ENCODE measurements at places on chromosomes 16 and 17.

DNA sequence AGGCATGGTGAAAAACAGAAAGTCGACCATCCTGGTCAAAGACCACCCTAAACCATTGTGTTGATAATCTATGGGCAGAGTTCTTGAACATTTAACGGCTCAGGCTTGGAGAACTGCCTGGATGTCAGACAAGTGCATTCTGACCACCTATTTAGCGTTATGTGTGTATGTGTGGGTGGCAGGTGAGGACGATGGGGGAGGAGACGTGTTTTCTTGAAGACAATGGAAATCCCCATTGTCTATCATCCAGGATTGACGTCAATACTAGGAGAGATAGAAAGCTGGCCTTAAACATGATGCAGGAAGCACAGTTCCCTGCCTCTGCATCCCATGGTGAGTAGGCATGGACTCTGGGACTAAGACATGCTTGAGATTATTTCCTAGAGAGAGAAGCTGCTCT lies 157.4 kb upstream of the MAF start:
- ATAC-seq: no peak

GRCh38 chr17:55284944-55285339 lies 20.2 kb downstream of the HLF start:
- peak; percentile 10 for ATAC-seq

- ATAC-seq: no peak
These were observed 268.5 kb downstream of the CBLN1 start for GRCh38 chr16:49012961-49013726.

DNA sequence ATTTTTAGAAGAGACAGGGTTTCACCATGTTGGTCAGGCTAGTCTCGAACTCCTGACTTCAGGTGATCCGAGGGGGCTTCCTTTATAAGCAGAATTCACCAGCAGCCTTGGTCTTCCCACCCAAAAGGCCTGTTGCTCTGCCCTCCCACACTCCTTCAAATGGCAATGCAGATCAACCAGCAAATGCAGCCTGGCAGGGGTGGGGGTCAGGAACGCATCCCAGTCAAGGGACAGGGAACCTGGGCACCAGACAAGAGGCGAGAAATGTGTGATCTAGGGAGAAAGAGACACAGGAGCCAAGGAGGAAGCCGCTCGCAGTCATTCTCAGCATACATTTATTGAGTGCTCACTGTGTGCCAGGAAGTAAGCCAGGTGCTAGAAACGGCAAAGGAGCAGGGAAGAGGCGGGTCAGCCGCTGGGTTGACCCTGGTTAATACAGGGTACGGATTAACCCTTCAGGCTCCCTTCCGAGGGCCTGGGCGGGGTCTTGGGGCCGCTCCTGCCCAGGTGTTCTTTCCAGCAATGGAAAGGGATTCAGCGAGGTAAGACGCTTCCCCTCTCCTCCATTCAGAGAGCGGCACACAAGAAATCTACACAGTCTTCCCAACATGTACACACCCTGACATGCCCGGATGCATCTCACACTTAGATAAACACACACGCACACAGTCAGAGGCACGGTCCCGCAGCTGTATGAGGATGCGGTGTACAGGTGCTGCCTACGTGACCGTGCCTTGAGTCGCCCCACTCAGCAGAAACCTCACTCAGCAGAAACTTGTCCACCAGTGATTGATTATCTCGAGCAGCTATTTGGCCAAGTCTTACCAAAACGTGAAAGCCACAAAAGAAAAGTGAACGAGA lies 6.6 kb upstream of the PITPNA start:
- no peak for ATAC-seq

GRCh38 chr17:51818777-51819176 lies 339.7 kb downstream of the CA10 start:
- ATAC-seq: no peak

- ATAC-seq: no peak
These were observed 152.7 kb downstream of the SOX9 start for GRCh38 chr17:72273289-72274056.

DNA sequence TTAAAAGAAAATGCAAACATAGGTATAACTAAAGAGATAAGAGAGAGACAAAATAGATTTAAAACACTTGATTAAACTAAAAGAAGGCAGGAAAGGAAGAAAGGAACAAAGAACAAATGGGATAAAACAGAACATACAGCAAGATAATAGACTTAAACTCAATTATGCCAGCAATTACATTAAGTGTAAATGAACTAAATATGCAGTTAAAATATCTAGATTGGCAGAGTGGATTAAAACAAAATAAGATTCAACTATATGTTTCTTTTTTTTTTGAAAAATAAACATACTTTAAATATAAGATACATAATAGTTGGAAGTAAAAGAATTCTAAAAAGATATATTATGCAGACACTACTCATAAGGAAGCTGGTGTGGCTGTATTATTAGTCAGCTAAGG lies 9.7 kb upstream of the CFAP20 start:
- ATAC-seq: no peak

GRCh38 chr16:87951552-87952538 lies 611 bp downstream of the BANP start:
- peak; percentile 3 for ATAC-seq

GRCh38 chr16:1812732-1813163 lies 13.9 kb downstream of the HAGH start:
- peak; percentile 85 for ATAC-seq

DNA sequence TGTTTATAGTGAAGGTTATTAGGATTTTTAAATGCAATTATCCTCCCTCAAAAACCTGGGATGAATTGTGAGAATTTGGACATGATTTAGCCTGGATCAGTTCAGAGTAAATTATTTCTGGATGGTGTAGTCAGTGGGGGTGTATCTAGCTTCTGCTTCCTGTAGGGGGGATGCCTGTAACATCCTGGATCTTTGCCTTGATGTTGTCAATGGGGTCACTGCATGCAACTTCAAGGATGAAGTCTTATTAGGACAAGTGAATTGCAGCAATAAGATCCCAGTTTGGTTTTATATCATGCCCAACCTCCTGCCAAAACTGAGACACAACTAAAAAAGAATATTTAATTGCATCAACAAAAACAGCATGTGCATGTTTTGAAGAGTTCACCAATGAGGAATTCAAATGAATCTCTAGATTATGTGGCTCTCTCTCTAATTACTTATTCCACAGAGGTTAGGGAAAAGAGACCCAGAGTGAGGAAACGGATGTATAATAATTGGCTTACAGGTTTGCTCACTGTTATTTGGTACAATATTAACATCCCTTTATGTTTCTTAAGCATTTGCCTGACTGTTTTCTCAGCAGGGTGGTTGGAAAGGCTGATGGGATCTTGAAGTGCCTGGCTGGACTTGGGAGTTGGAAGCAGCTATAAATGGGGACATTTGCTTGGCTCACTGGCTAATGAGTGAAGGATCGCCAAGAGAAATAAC lies 159.8 kb downstream of the HS3ST3B1 start:
- no peak for ATAC-seq

GRCh38 chr16:30782486-30783279 lies 4.3 kb downstream of the ZNF629 start:
- no peak for ATAC-seq

GRCh38 chr16:66798161-66798560 lies 3.2 kb downstream of the TERB1 start:
- ATAC-seq: no peak

DNA sequence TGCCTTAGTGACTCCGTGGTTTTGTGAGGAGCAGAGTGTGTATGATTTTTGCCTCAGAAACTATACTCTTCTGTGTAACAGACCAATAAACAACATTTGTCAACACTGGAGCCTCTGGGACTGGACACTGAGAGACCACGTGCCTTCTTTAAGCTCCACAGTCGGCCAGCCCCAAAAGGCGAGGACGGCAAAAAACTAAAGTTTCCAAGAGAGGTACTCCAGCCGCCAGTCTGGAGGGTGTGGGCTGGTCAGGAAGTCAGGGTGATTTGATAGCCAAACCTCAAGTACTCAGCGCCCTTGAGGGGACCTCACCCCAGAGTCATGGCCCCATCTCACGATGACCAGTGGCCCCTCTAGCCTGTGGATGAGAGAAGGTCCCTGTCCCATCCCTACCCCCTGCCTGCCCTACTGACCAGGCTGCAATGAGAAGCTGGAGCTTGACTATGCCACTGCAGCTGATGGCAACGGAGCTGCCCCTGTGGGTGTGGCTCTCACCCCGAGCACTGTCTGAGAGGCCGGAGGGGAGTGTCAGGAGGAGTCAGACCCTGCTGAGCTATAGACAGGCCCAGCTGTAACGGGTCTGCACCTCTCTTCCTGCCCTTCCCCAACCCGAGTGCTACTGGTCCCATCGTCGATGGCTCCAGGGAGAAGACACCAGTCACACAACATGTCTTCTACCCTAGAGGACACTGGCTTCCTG lies 19.8 kb downstream of the MNT start:
- ATAC-seq: no peak

- ATAC-seq: no peak
These were observed 5.5 kb downstream of the TMEM132E start for GRCh38 chr17:34584805-34585416.

DNA sequence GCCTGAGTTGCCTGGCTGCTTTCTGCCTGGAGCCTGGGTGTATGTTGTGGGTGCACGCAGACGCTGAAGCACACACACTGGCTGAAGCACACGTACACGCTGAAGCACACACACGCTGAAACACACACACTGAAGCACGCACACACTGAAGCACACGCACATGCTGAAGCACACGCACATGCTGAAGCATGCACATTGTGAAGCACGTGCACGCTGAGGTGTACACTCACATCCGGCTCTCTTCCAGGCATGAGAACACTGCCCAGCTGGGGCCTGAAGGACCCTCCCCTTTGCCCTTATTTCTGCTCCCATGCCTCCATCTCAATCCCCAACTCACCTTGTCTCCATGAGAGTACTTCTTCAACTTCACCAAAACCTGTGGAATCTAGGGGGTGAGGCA lies 16.5 kb downstream of the CSF3 start:
- no peak for ATAC-seq

- ATAC-seq: no peak
These were observed 409.6 kb downstream of the SOX9 start for GRCh38 chr17:72530454-72530853.

- ATAC-seq: no peak
These were observed 29.9 kb downstream of the PLCG2 start for GRCh38 chr16:81808933-81809480.

- no peak for ATAC-seq
These were observed 684 bp downstream of the SLX4 start for GRCh38 chr16:3610698-3611145.

- no peak for ATAC-seq
These were observed 44.1 kb downstream of the TNFRSF13B start for GRCh38 chr17:16927641-16928321.

DNA sequence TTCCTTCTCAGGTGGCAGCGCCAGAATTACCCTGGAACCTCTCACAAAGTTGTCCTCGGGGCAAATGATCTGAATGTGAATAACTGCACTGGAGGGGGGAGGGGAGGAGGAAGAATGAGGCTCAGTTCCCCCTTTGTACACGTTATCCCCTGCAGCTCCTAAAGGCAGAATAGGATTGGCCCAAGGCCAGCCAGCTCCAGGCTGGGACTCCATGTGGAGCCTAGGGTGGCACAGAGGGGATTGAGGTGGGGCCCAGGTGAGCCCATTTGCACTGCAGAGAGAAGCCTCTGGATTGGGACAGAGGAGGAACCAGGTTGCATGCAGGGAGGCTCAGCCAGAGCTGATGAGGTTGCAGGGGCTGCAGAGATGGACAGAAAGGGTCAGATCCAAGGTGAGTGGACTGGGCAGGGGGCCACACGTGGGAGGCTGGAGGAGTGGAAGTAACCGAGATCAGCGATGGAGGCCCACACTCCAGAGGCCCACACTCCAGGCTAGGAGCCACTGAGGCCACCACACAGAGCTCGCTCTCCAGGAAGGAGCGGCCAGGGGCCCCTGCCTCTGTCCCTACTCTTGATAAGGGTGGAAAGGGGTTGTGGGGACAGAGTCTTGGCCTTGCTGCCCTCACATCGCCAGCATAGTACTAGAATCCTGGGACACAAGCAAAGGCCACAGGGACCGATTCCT lies 78.6 kb downstream of the RBFOX3 start:
- no peak for ATAC-seq

- no peak for ATAC-seq
These were observed 6.2 kb downstream of the PHOSPHO1 start for GRCh38 chr17:49224198-49224996.

DNA sequence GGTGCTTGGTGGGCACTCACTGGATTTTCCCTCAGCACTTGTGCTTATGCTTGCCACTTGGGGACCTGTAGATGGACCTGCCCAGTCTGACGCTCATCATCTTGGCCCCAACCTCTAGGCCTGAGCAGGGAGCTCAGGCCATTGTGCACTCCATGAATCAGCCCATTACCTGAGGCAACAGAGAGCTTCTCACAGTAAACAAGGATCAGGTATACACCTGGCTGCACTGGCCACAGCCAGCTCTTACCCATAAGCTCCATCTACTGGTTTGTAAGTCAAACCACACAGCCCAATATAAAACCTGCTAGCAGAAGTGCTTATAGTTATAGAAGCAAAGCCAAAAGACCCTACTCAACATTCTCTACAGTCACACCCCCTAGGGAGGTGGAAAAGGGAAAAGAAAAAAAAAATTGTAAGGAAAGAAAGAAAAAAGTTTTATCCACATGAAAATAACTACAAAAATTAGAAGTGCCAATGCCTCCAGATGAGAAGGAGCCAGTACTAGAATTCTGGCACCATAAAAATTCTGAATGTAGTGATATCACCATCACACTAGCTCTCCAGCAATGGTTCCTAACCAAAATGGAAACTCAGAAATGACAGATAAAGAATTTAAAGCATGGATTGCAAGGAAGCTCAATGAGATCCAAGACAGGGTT lies 87.8 kb upstream of the CDH5 start:
- no peak for ATAC-seq

DNA sequence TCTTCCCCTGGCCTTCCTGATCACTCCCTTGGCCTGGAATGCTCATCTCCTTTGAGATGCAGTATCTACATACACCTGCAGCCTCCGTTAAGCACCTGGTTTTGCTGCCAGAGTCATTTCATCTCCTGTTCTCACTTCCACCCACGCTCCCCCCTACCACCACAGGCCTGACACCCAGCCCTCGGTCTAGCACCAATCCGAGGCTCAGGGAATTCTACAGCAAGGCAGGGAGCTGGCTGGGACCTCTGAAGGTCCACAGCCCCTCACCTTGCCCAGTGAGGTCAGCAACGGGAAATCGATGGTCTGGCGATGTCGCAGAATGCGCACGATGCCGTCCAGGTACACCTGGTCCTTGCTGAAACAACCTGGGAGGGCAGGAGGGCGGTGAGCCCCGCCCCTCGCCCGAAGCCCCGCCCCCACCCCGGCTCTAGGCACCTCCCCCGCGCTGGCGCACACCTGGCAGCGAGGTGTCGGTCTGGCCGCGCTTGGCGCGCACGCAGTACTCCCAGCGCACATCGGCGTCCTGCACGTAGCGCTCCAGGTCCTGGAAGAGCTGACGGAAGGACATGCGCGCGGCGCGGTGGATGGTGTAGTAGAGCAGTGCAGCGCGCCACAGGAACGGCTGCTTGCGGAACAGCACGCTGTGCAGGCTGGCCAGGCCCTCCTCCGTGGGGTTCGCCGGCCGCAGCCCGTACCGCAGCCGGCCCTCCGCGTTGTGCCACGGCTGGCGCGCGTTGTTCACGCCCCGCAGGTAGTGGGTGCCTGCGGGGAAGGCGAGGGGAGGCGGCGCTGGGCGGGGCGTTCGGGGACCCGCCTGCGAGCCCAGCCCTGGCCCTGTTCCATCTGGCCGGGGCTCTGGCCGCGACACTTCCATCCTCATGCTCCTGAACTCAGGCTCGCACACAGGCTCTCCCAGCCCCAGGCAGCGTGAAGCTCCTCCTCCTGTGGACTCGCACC lies 5.7 kb downstream of the MATCAP1 start:
- ATAC-seq: peak; percentile 32

GRCh38 chr16:79691007-79691406 lies 90.5 kb upstream of the MAF start:
- ATAC-seq: no peak
